ENCODE measurements at places on chromosomes 11 and 22.

- no peak overlapping the region for H3K4me3 ChIP-seq
- DNase-seq = no peak
- H3K4me1 ChIP-seq = no peaks in the 10 kb centered on the region
- H3K27me3 ChIP-seq = no peaks in the 10 kb centered on the region
Measured at GRCh38 chr11:15758857-15759465, 597.4 kb downstream of the SOX6 start.

GRCh38 chr11:103325686-103326069 is 216.5 kb downstream of the DYNC2H1 start:
- H3K36me3 ChIP-seq = peaks cover 27% of the 10 kb centered on the region
- H3K4me1 ChIP-seq = no peaks in the 10 kb centered on the region

- H3K27ac ChIP-seq = no peak overlapping the region
- H3K4me1 ChIP-seq = no peaks in the 10 kb centered on the region
- no peaks in the 10 kb centered on the region for H3K27me3 ChIP-seq
- H3K36me3 ChIP-seq = no peaks in the 10 kb centered on the region
- H3K4me3 ChIP-seq = peak overlapping the region; percentile 84
Measured at GRCh38 chr11:10540546-10540914, 457 bp downstream of the RNF141 start.

DNA sequence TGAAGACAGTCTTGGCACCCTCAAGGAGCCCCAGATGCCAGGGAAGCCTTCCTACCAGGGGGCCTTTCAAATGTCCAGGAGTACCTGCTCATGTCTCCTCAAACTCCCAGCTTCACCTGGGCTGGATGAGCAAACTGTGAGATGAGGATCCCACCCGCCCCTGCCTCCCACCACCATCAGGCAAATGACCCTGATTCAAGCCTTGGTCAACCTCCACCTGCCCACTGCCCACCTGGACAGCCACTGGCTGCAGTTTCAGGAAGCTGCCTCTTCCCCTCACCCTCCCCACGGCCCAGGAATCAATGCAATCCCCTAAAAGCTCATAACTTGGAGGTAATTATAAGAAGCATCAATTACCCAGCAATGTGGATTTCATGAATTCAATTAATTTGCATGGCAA is 122.7 kb downstream of the BUD13 start:
- no peak overlapping the region for H3K27ac ChIP-seq
- no peaks in the 10 kb centered on the region for H3K27me3 ChIP-seq
- H3K36me3 ChIP-seq = no peaks in the 10 kb centered on the region

DNA sequence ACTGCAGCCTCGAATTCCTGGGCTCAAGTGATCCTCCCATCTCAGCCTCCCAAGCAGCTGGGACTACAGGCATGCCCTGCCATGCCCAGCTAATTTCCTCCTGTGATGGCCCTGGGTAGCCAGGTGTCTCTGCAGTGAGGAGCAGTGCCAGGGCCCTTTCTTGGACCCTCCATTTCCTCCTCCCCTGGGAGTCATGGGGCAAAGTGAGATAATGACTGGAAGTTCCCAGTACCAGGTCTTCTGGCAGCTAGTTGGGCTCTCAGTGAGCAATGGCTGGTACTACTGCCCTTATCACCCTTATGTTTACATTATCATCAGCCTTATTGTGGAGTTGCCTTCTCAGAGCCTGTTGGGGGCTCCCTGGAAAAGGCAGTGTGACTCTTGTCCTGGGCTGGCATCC is 17.6 kb downstream of the DAGLA start:
- DNase-seq = no peak
- H3K27me3 ChIP-seq = no peaks in the 10 kb centered on the region
- H3K36me3 ChIP-seq = no peaks in the 10 kb centered on the region
- H3K4me3 ChIP-seq = no peak overlapping the region
- no peak overlapping the region for H3K27ac ChIP-seq

Data from endodermal cell (in vitro differentiated cells).